ENCODE measurements at places on chromosomes 6 and 20.

GRCh38 chr6:17987697-17988421 is 424 bp upstream of the KIF13A start:
- no peak for DNase-seq

DNA sequence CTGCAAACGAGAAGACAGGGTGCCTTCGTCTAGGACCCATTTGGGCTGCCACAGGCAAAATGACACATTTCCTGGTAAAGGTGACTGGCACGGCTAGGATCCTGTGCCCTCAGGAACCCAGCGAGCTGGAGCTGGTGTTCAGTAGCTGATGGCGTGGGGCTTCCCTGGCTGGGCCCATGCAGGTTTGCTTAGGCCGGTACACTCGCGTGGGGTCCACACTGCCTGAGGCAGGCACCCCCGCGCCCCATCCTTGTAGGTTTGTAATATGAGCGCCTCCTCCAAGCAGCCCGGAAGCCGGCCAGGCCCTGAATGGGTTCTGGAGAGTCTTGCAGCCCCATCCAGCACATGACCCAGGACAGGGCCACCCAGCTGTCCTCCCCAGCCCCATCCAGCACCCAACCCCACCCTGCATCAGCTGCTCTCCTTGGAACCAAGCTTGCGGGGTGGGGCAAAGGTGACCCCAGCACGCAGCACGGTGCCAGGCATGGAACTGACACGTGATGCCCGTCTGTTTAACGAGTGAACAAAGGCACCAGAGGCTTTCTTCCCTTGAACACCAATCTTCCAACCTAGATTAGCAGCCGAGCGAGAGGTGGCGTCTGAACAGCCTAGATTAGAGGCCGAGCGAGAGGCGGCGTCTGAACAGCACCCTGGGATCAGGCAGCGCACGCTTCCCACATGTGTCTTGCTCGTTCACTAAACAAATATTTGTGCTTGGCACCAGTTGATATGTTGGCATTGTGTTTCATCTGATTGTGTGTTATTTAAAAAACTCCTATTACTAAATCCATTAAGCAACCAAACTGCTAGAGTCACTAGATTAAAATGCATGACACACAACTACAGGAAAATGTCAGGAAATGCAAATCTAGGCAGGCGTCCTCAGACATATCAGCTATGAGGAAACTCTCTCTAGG is 112.1 kb downstream of the DLL1 start:
- DNase-seq = peak; percentile 0

DNA sequence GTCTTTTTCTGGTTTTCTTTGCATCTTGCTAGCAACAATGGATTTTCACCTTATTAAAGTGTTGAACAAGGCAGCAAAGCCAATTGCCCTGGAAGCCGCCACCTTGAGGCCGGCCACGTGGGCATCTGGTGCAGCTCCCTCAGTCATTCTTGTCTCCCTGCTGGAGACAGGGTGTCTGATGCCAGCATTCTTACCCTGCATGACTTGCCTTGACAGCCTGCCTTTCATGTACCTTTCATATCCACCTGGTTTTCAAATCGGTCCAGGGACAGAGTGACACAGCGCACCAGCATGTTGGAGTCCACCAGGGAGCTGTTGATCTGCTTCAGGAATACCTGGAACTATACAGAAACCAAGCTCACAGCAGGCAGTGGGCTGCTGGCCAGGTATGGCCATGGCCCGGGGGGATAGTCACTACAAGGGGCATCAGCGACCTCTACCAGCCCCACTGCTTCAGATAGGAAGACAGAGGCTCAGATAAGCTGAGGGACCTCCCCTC is 49.8 kb downstream of the MYH7B start:
- DNase-seq = no peak

DNA sequence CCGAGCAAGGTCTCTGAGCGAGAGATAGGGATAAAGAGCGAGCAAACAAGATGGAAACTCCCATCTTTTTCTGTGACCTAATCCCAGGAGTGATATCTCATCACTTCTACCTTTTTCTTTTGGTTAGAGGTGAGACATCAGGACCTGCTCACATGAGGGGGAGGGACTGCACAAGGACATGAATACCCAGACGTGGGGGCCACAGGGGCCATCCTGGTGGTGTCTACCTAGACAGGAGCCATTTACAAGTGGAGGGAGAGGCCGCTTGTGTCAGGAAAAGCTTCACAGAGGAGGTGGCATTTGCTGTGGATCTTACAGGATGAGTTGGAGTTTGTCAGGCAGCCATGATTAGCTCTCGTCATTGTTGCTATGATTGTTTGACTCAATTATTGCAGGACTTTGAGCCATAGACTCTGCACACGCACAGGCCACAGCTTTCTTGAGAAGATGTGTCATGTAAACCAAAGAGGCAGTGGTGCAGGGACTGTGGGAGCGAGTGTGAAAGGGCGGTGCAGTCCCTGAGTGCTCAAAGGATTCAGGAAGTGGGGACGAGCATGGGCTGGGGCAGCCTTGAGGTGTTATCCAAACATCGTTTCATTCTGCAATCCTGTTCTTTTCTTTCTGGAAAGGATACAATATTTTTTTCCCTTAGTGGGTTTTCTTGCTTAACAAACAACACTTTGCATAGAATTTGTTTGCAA is 7.7 kb downstream of the NPEPL1 start:
- DNase-seq = no peak

- DNase-seq = no peak
Observed at GRCh38 chr20:36279776-36280175, 26.4 kb upstream of the DLGAP4 start.

DNA sequence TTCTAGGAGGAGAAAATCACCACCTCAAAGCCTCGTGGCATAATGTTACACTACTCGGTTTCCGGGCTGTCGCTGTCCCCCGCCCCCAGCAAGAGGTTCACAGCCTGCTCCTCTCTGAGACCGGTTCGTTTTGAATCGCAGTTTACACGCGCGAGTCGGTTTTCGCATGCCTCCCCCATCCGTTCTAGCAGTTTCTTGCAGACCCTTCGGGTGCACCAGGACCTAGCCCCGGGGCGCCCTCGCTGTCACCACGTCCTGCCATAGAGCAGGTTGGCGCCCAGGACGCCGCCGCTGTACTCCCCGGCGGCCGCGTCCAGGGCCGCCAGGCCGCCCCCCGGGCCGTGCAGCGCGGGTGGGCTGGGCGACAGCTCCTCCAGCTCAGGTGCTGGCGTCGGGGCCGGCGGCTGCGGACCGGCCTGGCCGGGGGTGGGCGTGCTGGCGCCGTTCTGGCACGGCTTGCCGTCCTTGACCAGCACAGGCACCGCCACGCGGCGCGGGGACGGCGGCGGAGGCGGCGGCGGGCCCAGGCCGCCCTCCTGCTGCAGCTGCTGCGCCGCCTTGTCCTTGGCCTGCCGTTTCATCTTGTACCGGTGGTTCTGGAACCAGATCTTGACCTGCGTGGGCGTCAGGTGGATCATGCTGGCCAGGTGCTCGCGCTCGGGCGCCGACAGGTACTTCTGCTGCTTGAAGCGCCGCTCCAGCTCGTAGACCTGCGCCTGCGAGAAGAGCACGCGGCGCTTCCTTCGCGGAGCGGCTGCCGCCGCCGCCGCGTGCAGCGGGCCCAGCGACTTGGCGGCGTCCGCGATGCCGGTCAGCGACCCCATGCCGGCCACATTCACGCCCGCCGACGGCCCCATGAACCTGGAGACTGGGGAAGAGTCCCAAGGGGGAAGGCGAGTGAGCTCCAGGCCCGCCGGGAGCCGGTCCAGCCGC is 1.4 kb downstream of the NKX2-4 start:
- no peak for DNase-seq

DNA sequence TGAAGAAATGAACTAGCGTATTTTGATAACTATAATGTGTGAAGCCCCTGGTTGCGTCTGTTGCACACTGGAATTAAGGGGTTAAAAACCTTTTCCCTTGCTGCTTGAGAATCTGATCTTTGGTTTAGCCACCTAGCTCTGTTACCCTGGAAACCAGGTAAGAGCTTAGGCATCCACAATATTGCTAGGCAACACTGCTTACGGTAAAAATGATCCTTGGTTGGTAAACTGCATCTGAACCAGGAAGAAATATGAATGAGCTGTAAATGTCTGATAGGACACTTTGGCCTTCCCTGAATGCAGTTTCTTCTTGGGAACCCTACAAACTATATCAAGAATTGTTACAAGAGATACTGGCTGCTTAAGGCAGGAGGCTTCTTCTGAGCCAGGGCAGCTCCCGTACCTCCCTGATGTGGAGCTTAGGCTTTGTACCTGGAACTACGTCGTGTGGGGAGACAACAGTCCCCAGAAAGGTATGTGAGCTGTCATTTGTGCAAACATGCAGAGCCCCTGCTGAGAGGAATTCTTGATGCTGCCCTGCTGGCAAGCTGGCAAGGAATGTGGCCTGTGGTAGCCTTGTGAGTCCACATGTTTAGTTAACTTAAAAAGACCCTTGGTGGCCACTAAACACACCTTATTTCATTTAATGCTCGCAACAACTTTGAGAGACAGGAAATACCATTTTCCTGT is 18.4 kb downstream of the UBE3D start:
- no peak for DNase-seq

DNA sequence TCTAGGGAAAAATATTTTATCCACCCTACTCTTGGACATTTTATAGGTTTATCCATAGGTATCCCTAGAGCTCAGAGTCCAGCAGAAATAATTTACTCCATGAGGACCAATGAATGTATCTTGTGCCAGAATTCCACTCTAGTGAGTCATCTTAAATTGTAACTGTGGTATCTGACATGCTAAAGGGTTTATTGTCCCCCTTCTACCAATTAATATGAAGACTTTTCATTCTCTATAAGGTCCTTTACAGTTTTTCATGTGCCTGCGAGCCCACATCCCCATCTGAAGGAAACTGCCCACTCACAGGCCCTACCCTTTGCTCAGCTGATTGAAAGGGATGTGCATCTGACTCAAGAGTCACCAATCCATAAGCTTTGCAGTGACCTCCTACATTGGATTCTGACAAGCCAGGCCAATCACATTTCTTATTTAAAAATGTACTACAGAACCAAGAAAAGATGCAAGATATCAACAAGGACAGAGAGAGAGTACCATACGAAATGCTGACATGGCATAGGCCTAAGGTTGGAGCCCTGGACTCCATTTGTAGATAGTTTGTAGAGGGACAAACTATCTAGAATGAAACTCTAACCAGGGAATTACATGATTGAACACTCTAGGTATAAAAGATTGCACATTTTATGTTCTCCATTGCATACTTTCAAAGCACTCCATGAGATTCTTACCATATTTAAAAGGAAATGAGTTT is 93.4 kb upstream of the DEFB112 start:
- DNase-seq = no peak

DNA sequence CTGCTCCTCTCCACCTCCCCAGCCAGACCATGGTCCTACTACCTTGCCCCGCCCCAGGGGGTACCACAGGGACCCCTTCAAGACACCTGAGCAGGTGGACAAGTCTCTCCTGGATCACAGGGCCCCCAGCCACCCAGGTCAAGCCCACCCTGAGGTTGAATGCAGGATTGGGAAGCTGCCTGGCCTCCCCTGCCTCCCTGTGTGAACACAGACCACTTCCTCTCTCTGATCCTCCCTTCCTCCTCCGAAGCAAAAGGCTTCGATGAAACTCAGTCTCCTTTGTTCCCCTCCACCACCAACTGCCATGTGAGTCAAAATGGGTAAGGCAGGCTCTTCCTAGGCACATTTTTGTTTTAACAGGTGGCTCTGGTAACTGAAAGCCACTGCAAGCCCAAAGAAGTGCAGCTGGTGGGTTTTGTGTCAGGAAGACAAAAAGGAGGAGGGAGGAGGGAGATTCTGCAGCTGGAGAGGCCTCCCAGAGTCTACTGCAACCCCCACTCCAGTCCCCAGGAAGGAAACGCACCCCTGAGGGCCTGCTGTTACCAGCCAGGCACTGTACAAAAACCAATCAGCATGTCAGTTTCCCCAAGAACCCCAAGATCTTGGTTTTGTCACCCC is 5.4 kb downstream of the ADA start:
- no peak for DNase-seq

GRCh38 chr6:65117817-65118409 is 589.1 kb downstream of the EYS start:
- DNase-seq = no peak

- DNase-seq = no peak
Observed at GRCh38 chr20:311609-312008, 13.7 kb upstream of the SOX12 start.

Data from AG04449 (cell line).